ENCODE measurements at places on chromosomes 2 and 18. TPM values are rescaled to one million over a fixed set of nuclear protein-coding genes. Genes with fewer than 3 reads are reported as not detected.

- no peak for DNase-seq
Observed at GRCh38 chr2:20232837-20233207, 7.9 kb upstream of the SDC1 start.

- DNase-seq = no peak
Observed at GRCh38 chr2:189545418-189545817, 35.2 kb downstream of the SLC40A1 start.

DNA sequence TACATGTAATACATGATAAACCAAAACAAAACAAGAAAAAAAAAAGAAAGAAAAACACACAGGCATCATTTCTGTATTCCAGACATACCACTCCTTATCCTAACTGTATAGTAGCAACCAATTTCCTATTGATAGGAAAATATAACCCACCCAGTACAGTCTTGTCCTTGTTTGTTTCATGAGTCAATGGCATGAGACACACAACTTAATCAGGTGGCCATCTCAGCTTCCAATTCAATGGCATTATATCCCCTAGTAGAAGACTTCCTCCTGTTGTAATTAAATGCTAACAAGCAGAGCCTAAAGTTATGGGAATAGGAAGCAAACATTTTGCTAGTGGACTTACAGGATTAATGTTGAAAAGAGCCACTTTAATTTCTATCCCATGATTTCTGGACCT, 121.0 kb upstream of the NOL4 start:
- DNase-seq = no peak

GRCh38 chr2:175008801-175009495, 3.8 kb upstream of the CHN1 start:
- DNase-seq = no peak

- DNase-seq = no peak
Observed at GRCh38 chr2:160306985-160307384, 106.9 kb upstream of the ITGB6 start.

DNA sequence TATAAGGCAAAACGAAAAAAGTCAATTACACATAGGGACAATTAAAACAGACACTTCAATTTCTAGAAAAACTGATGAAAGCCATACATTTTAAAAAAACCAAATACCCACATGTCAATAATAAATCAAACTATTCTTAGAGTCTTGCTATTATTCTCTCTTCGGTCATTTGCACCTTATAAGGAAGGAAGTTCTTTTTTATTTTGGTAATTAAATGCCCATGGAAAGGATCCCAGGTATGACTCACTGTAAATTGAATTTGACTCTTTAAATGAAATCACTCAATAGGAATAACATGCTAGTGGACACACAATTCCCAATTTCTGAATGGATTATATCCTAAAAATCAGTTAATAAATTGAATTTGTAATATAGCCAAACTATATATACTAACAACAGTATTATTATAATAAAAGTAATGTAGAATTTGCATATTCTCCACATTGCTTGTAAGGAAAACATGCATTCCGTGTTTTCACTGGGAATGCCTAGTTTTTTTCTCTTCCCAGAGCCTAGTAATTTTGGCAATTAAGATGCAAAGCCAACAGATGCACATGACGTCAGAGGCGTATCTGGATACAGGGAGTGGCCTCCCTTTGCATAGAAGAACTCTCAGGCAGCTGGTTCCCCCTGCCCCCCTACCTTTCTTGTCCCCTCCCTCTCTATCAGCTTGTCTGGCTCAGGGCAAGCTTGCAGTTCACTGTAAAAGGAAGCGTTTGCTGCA, 153.5 kb upstream of the PGAP1 start:
- no peak for DNase-seq

GRCh38 chr2:133599211-133599803, 31.0 kb upstream of the NCKAP5 start:
- DNase-seq = no peak

- no peak for DNase-seq
Observed at GRCh38 chr2:341017-341542, 53.2 kb upstream of the ALKAL2 start.

DNA sequence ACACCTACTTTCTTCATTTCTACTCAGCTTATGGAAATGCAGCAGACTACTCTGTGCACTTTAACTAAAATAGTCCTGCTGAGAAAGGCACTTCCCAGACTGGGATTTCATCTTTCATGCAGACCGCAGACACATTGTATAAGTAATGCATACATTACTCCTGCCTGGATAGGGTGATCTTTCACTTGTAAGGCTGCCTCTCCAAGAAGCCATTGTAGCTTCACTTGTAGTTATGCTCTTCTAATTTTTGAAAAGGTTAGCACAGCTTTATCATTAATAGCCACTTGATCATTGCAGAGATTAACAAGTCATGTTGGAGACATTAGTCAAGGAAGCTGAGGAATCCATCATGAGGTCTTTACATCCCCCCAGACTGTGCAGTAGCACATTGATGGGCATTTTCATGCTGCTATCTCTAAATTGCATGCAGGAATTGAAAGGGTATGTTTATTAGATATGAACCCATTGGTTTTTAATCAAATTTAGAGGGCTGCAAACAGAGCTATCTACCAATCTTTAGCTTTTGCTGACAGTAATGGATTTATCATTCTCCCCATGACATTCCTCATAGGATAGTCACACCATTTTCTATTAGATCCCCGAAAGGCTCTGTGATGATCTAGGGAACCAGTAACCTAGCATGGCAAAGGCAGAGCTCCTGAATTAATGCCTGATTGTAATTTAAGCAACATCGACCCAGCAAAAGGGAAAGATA, 1074.7 kb upstream of the NXPH2 start:
- DNase-seq = no peak

DNA sequence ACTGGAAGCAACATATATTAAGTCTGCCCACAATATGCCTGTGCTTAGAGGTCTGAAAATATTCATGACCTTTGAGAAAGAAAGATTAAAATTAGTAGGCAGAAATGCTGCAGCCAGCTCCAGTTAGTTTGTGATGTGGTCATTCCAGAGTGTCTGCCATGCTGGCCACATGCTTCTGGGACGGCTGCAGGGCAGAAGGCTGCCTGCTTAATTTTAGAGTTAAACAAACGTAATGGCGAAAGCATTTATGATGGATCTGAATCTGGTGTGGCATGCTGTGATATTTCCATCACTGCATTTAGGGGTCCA, 95.4 kb downstream of the FHOD3 start:
- DNase-seq = no peak

GRCh38 chr2:188664416-188664815, 309.8 kb upstream of the COL3A1 start:
- DNase-seq = no peak

DNA sequence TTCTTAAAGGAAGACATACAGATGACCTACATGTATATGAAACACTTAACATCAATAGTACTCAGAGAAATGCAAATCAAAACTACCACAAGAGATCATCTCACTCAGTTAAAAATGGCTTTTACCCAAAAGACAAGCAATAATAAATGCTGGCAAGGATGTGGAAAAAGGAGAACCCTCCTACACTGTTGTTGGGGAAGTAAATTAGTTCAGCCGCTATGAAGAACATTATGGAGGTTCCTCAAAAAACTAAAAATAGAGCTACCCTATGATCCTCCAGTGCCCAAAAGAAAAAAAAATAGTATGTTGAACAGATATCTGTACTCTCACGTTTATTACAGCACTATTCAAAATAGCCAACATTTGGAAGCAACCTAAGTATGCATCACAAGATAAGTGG, 1579.4 kb upstream of the TMEFF2 start:
- DNase-seq = no peak

DNA sequence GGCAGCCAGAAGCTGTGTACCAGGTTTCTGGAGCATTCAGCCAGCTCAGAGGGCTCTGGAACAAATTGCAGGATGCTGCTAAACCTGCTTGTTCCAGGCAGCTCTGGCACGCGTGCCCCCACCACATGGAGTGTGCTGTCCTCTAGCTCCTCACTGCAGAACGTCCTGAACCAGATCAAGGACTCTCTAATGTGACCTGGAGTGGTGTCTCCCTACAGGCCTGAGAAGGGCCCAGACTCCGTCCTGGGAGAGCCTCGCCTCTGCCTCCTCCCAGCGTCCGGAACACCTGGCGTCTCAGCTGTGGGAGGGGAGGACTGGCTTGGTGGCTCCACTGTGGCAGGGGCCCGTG, 115.6 kb upstream of the GPC1 start:
- DNase-seq = no peak

- DNase-seq = no peak
Observed at GRCh38 chr2:74551530-74551929, 2.2 kb downstream of the LOXL3 start.

The SLC9A2 gene
- total RNA-seq = not detected

The CYTIP gene
- total RNA-seq = 8.4 TPM

The ST8SIA5 gene
- not detected for total RNA-seq

The BCL2L11 gene
- 36.5 TPM for total RNA-seq

The TWIST2 gene
- total RNA-seq = 101 TPM

The G6PC2 gene
- not detected for total RNA-seq

The ZFP36L2 gene
- 90.0 TPM for total RNA-seq

The RAPGEF4 gene
- total RNA-seq = 3.6 TPM
